ENCODE measurements at places on chromosomes 1 and 21. TPM values are rescaled to one million over a fixed set of nuclear protein-coding genes. Genes with fewer than 3 reads are reported as not detected.

GRCh38 chr1:54456921-54457529, 50.8 kb upstream of the SSBP3 start:
- no peak for DNase-seq

DNA sequence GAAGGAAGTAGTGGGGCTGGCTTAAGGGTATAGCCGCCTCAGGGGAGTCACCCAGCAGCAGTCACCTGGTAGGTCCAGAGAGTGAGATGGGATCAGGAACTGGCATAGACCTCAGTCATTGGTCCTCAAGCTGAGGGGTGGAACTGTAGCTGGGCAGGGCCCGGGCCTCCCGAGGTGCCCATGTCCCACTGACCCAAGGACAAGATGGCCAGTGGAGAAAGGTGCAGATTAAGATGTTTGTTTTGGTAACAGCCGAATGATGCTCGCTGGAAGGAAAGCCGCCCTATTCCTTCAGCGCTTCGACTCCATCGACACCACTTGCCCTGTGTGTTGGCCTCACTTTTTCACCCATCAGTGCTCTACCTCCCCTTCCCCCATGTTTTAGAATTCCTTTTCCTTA, 16.4 kb downstream of the COL9A2 start:
- no peak for DNase-seq

- DNase-seq, result no peak
These were observed 34.6 kb downstream of the CLIC4 start for GRCh38 chr1:24779689-24780464.

GRCh38 chr1:32491386-32491785, 26.5 kb downstream of the ZBTB8B start:
- no peak for DNase-seq

S100A7 gene
- total RNA-seq, result not detected
